Breast epithelium (tissue), 4 donors: ENCODE measurements at places on chromosomes 3 and 15. TPM values are rescaled to one million over a fixed set of nuclear protein-coding genes. Genes with fewer than 3 reads are reported as not detected.
A peak's percentile ranks its signal among the peaks of the same experiment; 100 is the strongest.

GRCh38 chr15:82828075-82828474, 18.6 kb downstream of the WHAMM start:
- no peak for DNase-seq
- H3K27me3 ChIP-seq, result no peaks in the 10 kb centered on the region
- no peak overlapping the region for H3K4me3 ChIP-seq

GRCh38 chr15:90481023-90481422, 48.7 kb upstream of the CRTC3 start:
- no peaks in the 10 kb centered on the region for H3K4me1 ChIP-seq
- no peaks in the 10 kb centered on the region for H3K36me3 ChIP-seq
- H3K27ac ChIP-seq, result peak overlapping the region; percentile 58
- no peak for DNase-seq
- H3K4me3 ChIP-seq, result no peak overlapping the region

DNA sequence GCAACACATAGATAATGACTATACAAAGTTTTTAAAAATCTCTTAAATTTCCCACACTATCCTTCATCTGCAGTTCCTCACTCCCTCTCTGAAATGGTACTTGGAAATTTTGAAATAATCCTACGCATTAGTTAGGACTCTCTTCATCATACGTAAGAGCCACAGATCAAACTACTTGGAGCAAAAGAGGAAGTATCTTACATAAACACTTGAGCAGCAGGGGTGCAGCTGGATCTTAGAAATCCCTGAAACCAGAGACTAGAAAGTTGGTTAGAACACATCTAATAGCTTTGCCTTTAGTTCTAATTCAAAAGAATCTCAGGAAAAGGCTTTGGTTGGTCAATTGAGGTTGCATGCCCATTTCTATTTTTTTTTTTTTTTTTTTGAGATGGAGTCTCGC, 38.8 kb upstream of the ZNF445 start:
- H3K27ac ChIP-seq, result no peak overlapping the region
- no peaks in the 10 kb centered on the region for H3K36me3 ChIP-seq
- no peaks in the 10 kb centered on the region for H3K4me1 ChIP-seq
- no peak overlapping the region for H3K4me3 ChIP-seq

DNA sequence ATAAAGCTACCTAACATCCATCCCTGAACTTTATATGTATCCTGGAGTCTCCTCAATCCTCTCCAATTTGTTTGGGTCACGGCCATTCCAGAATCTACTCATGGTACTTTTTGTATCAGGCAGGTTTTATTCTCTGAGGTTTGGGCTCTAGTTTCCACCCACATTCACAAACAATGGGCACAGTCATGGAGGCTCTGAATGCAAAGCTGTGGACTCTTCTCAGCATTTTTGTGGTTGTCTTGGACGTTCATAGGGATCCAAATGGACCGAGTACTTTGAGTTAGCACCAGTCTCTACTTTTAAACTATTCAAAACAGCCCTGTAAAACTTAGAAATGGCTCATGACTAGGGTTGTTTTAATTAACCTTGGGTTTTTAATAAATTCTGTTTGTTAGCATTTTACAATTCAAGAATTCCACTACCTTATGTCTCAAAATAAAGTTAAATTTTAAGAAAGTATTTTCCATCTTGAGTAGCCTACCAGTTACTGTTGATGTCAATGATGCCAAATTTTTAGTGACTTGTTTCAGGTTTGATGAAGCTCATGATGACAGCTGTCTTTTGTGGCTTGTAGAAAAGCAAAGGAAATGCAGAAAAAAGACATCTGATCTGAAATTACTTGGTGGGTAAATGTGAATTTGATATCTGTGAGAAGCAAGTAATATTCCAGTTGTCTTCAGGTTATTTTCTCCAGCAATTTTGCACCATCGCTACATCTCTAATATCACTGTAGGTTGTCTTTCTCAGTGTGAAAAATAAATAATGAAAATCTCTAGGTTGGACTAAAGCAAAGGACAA, 275.7 kb upstream of the THBS1 start:
- no peak overlapping the region for H3K4me3 ChIP-seq
- H3K36me3 ChIP-seq, result no peaks in the 10 kb centered on the region
- no peak for DNase-seq

FSTL1 gene
- 355 TPM for total RNA-seq

CP gene
- 225 TPM for total RNA-seq

DNA sequence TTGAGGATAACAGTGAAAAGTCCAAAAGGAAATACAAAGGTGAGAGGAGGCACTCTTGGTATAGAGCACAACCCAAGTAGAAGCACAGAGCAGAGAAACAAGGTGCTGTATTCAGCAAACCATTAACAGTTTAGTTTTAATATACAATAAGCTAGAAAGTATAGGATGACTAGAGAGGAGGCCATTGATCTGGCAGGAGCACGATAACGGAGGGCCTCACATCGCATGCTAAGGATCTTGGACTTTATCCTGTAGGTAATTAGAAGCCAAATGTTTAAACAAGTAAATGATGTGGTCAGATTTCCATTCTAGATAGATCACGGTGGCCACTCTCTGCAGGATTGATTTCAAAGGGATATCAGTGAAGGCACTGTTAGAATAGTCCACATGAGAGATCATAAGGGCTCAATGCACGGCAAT, 935.0 kb downstream of the ROBO1 start:
- H3K4me3 ChIP-seq, result no peak overlapping the region
- no peaks in the 10 kb centered on the region for H3K36me3 ChIP-seq
- no peak overlapping the region for H3K27ac ChIP-seq
- no peak for DNase-seq

DNA sequence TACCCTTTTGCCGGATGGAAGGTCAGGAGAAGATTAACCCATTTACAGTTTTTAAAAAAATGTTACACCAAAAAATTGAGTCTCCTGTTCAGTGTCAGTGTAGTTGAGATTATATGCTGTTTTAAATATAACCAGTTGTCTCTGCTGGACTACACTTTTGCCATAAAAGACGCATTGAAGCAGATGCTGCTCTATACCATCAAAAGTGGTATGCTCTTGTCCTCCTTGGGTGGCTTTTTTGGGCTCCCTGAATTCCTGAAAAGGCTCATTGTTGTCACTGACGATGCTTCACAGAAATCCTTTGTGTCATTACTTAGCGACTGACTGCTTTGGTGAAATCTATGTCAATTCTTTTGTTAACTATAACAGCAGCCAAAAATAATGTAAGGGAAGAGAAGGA, 133.9 kb upstream of the SKOR1 start:
- no peaks in the 10 kb centered on the region for H3K27me3 ChIP-seq
- no peak for DNase-seq
- H3K36me3 ChIP-seq, result no peaks in the 10 kb centered on the region
- no peak overlapping the region for H3K27ac ChIP-seq

- H3K27me3 ChIP-seq, result no peaks in the 10 kb centered on the region
- H3K4me3 ChIP-seq, result no peak overlapping the region
- H3K36me3 ChIP-seq, result no peaks in the 10 kb centered on the region
- H3K4me1 ChIP-seq, result no peaks in the 10 kb centered on the region
Observed at GRCh38 chr15:80549654-80550053, 145.5 kb upstream of the ABHD17C start.

DUOXA1 gene
- 0.80 TPM for total RNA-seq

DNA sequence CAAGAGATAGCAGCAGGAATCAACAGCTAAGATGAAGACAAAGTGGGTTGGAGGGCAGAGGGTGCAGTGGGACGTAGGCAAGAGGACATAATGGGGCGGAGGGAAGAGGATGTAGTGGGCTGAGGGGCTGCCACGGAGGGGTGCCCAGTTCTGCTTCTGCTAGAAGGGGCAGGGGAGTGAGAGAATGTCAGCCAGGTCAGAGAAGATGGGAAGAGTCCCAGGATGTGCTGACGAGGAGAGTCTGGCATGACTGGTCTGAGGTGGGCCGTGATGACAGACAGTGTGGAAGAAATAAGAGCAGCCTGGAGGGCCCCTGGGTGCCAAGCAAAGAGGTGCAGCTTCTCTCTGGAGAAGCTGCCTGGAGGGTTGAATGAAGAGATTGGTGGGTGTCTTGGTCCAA, 4.0 kb downstream of the SPSB4 start:
- peaks cover 8% of the 10 kb centered on the region for H3K4me1 ChIP-seq
- no peaks in the 10 kb centered on the region for H3K36me3 ChIP-seq
- no peak for DNase-seq
- no peak overlapping the region for H3K27ac ChIP-seq

GOLGA6L4 gene
- 5.3 TPM for total RNA-seq

GRCh38 chr3:5709714-5710113, 522.2 kb downstream of the EDEM1 start:
- H3K27ac ChIP-seq, result no peak overlapping the region
- H3K36me3 ChIP-seq, result no peaks in the 10 kb centered on the region
- no peak overlapping the region for H3K4me3 ChIP-seq
- no peaks in the 10 kb centered on the region for H3K27me3 ChIP-seq
- no peak for DNase-seq

ZBTB38 gene
- total RNA-seq, result 138 TPM

DNA sequence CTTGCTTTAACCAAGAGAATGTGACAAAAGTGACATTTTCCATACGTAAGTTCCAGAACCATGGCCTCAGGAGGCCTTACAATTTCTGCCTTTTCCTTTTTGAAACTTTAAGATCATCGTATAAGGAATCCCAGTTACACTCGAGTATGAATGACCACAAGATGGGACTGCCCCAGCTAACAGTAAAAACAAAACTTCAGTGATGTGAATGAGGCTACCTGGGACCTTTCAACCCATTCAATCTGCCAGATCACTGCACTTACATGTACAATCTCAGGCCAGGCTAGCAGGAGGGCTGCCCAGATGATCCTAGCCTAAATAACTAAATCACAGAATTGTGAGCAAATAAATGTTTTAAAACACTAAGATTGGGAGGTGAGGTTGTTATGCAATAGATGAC, 328.8 kb downstream of the CNTN6 start:
- H3K27me3 ChIP-seq, result no peaks in the 10 kb centered on the region
- no peaks in the 10 kb centered on the region for H3K4me1 ChIP-seq
- DNase-seq, result no peak

HIGD2B gene
- total RNA-seq, result not detected

DNA sequence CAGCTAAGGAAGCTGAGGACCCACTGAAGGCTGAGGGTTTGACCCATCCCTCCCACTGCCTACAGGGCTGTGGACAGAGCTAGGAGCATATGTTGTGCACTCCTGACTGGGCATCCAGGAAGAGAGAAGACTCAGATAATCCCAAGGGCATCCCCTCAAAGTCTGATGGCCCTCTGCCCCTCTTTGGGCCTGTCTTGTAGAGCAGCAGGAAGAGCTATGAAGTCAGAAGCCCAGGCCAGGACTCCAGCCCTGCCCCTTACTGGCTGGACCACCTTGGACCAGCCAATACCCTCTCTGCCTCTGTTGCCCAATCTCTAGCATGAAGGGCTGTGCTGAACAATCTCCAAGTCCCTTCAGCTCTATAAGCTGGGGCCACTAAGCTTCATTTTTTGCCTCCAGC, 210.8 kb downstream of the RPLP1 start:
- no peaks in the 10 kb centered on the region for H3K27me3 ChIP-seq
- H3K4me1 ChIP-seq, result no peaks in the 10 kb centered on the region
- H3K4me3 ChIP-seq, result no peak overlapping the region
- no peak overlapping the region for H3K27ac ChIP-seq
- no peak for DNase-seq
- H3K36me3 ChIP-seq, result no peaks in the 10 kb centered on the region

NEIL1 gene
- 23.4 TPM for total RNA-seq

ACKR4 gene
- total RNA-seq, result 1.6 TPM
